ENCODE measurements at places on chromosomes 6 and 20.

DNA sequence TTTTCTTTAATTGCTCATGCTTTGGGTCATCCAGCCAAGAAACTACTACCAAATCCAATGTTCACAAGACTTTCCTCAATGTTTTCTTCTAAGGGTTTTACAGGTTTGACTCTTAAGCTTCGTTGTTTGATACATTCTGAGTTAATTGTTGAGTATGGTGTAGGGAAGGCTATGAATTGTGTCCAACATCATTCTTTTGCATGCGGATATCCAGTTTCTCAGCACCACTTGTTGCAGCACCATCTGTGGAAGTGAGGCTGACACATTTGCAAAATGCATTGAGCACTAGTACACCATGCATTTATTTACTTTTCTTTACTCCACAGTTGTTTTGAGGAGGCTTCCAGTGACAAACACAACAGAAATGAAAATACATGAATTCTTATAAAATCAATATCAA lies 17.2 kb downstream of the MICA start:
- DNase-seq, result no peak

GRCh38 chr20:17557675-17558006 lies 12.2 kb upstream of the DSTN start:
- DNase-seq, result peak; percentile 45

GRCh38 chr6:90403489-90404381 lies 107.1 kb upstream of the BACH2 start:
- DNase-seq, result no peak

DNA sequence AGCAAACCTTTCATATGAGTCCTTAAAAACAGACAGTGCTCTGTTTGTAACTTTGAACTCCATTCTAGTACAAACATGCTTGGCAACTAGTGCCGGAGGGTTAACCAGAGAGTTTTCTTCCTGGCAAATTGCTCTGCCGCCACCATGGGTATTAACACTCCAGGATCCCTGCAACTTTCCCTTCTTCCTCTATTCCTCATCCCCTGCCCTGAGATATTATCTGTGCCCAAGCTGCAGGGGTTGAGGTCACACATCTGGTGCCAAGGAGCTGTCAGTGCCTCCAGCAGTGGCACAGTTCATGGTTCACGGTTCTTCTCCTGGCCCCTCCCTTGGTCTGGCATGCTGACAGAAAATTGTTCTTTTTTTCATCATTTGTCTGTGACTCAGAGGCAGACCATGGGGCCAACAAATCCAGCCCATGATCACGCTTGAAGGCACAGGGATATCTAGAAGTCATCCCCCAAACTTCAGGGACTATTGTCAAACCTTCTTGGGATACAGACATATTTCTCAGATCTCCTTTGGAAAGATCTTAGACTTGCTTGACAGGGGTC lies 77.5 kb downstream of the ATXN1 start:
- DNase-seq, result no peak

GRCh38 chr20:46647469-46647868 lies 3.8 kb downstream of the SLC13A3 start:
- DNase-seq, result no peak
